ENCODE measurements at places on chromosomes 6 and 20.

DNA sequence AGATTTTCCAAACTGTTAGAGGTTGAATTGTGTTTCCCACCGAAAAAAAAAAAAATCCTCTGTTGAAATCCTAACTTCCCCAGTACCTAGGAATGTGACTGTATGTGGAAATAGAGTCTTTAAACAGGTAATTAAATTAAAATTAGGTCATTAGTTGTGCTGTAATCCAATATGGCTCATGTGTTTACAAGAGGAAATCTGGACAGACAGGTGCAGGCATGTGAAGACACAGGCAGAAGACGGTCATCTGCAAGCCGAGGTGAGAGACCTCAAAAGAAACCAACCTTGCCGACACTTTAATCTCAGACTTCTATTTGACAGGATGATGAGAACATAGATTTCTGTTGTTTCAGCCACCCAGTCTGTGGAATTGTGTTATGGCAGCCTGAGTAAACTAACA lies 28.6 kb upstream of the EZR start:
- DNase-seq: no peak

GRCh38 chr6:49054311-49054710 lies 408.7 kb downstream of the MMUT start:
- DNase-seq: no peak

GRCh38 chr6:112049996-112050395 lies 3.9 kb upstream of the CCN6 start:
- no peak for DNase-seq

GRCh38 chr6:119348096-119348747 lies 1.3 kb downstream of the MAN1A1 start:
- DNase-seq: peak; percentile 56

DNA sequence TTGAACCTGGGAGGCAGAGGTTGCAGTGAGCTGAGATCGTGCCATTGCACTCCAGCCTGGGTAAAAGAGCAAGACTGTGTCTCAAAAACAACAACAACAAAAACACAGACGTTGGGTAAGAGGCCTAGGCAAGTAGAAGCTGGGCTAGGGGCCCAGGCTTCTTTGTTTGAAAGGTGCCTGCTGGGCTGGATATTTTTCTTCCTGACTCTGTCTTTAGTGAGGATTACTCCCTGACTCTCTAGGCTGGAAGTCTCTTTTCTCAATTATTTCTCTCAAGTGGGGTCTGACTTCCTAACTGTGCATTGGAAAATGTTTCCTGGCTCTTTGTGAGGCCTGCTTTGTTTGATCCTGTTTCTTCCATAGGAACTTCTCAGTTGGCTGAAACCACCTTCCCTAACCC lies 76.5 kb upstream of the DTNBP1 start:
- no peak for DNase-seq

DNA sequence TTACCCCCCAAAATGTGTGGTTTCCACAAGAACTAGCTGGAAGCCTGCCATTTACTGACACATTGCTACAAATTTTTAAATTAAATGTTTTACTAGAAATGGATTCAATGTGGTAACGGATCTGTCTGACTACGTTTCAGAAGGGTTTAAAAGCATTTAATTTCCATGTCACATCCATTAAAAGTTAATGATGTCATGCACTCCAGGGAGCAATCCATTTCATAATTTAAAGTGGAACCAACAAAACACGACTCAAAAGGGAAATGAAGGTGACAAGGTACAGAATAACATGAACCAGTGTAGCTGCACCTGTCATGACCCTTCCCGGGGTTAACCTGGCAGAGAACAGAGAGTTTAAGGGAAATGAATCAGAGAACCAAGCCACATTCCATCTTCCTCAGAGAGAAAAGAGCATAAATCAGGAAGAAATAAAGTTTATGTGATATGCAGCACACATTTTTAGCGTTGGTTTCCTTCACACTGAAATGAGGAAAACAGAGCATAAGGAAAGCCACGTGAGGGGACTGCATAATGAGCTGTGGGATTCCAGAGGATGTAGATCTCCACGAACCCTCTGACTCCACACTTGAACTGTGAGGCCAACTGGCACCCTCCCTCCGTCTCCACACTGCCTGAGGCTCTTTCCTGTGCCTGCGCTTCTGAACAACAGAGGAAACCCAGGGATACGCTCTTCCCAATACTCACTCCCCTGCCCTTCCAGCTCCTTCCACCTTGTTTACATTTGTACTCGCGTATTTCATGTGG lies 170.3 kb upstream of the AHI1 start:
- DNase-seq: no peak

DNA sequence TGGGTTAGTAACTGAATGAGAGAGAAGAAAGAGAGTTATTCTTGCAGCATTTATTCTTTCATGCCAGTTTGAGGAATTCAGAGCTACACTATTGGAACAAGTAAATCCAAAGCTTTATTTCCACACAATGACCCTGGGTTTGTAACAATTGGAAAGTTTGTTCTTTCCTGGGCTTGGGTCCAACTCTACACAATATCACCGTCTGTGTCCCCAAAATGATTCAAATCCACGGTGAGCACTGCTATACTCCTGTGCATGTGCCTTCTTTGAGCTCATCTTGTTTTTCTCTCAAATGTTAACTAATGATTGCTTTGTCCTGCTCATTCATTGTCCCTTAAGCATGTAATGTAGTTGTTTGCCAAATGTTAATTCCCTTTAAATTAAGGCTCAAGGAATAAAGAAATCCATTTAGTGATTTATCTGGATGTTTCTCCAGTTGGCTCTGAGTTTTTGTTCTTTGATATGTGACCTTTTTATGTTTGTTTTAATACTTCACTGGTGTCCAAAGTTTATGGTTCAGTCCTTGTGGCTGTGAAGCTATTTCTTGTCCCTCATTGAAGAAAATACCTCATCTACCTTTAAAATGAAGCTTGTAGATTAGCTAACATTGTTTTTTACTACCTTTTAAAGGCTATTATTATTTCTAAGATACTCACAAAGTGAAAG lies 20.5 kb upstream of the CRISP3 start:
- no peak for DNase-seq

- DNase-seq: no peak
Measured at GRCh38 chr6:54695815-54696214, 150.8 kb upstream of the FAM83B start.

DNA sequence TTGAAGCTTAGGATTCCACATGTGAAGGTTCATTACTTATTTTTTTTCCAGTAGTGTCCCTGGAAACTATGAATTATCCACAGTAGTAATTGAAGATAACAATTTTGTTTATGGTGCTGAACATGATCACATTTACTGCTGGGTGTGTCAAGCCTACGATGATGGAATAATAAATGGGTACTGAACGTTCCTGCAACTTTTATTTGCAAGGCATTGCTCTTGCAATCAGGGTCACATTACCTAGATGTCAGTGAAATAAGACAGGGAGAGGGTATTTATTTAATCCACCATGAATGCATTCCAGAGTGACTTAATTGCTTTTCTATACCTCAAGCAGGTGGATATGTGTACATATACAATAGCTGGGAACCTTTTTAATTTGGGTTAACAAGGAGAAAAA lies 27.0 kb upstream of the MLIP start:
- no peak for DNase-seq

DNA sequence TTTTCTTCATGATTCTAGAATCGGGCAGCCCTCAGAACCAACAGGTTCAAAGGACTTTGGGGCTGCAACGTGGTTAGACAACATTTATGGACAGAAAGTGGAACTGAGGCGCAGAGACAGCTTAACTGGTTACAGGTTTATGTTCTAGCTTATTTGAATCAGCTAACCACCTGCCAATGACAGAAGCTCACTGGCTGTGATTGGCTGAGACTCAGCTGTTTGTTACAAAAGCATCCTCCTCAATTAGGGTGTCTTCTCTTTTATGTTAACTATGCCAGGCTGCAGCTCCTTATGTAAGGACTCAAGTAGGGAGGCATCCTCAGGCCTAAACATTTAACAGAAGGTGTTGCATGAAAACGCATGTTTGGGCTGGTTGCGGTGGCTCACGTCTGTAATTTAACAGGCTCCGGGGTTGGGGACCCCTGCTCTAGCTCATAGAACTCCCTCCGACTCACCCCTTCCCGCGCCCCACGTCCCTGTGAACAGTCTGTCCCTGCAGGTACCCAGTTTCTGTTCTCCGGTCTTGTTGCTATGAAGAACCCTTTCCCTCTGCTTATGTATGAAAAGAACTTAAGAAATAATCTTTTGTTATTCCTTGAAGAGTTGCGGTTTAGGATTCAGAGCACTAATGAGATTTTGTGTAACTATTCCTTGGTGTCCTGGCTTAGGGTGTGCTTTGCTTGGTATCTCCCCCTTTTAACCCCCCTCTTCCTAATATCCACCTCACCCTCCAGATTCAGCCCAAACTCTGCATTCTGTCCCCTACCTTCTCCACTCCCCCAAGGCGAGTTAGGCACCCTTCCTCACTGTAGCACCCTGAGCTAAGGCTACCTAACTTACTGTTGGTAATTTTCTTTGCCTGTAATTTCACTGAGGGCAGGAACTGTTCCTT lies 1.2 kb upstream of the TMEM181 start:
- no peak for DNase-seq

DNA sequence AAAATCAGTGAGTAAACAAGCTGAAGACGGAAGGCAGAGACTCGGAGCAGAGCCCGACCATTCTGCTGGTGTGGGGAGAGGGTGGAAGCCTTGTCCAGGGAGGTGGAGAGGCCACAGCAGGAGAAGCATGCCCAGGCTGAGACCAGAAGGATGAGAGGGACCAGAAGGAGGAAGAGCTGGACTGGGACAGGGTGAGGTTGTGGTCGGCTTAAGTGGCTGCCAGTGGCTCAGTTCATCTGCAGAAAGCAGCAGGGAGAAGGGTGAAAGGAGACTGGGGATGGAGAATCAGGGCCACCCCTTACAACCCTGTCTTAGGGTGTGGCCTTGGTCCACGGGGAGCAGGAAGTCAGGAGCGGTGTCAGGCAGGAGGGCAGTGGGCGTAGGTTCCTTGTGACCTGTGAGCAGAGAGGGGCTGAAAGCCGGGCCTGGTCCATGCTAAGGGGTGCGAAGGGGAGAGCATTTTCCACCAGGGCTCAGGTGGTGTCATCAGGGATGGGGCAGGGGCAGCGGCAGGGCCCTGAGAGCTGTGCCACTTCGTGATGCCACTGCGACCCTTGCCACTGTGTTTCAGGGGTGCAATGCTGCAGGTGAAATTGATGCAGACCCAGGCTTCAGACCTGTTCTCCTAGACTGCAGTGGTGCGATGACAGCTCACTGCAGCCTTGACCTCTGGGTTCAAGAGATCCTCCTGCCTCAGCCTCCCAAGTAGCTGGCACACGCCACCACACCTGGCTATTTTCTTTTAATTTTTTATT lies 81.1 kb downstream of the TTLL2 start:
- no peak for DNase-seq

GRCh38 chr6:31652925-31653724 lies 664 bp upstream of the BAG6 start:
- peak; percentile 92 for DNase-seq

- DNase-seq: peak; percentile 60
Measured at GRCh38 chr6:41707565-41708200, 27.7 kb downstream of the TFEB start.

- DNase-seq: peak; percentile 77
Measured at GRCh38 chr6:24936641-24937317, 1.0 kb upstream of the RIPOR2 start.

DNA sequence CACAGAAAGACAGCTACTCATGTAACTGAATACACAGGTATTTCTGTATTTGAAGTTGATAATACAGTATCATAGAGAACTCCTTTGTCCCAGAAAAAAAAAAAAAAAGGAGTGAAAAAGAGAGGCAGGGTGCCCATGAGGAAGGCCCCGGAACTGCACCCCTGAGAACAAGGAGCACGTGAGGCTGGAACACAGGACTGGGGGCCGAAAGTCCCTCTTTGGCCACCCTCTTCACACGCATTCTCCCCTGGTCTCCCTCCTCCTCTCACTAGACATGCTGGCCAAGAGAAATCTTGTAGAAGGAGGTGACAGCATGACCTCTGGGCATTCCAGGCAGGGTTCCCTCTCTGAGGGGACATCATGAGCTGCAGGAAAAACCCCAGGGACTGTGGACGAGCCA lies 62.7 kb upstream of the TRAF3IP2 start:
- no peak for DNase-seq

GRCh38 chr6:14023855-14024254 lies 93.7 kb upstream of the CD83 start:
- no peak for DNase-seq

DNA sequence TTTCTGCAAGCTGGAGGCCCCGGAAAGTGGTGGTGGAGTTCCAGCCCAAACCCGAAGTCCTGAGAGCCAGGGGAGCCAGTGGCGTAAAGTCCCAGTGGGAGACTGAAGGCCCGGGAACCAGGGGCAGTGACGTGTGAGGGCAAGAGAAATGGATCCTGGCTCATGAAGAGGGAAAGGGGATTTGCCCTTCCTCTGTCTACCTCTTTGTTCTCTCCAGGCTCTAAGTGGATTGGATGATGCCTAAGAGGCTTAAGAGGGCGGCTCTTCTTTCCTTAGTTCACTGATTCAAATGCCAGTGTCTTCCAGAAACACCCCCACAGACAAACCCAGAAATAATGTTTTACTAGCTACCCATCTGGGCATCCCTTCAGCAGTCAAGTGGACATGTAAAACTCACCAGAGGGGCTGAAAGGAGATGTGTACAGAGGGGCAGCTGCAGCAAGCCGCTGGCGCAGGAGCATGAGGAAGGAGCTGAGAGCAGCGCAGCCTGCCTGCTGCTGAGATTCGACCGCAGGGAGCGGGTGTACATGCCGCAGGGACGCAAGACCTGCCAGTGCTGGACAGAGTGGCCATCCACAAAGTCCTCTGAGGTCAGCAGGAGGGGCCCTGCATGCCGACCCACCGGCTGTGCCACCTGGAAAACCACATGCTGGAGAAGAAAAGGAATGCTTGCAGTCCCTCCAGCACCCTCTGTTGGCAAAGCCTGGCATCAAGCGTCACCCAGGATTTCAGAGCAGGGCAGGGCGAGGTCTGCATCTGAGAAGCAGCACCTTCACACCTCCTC lies 29.5 kb downstream of the CDYL start:
- peak; percentile 44 for DNase-seq

- no peak for DNase-seq
Measured at GRCh38 chr20:52481443-52481842, 289.9 kb upstream of the ZFP64 start.

DNA sequence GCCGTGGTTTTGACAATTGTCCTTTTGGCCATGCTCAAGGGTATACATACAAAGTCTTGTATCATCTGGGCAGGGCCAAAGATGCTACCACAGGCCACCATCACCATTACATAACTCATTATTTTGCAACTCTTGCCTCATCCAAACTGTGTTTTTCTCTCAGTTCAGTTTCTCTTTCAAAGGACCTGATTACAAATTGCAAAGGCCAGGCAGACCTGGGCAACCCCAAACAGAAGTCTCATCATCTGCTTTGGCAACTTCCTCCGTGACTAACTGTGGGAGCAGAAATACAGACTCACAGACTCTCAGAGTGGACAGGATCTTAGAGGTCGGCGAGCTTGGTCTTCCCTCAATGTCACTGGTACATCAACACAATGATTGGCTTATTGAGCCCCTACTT lies 117.8 kb upstream of the NEDD9 start:
- DNase-seq: no peak

GRCh38 chr6:144179237-144179636 lies 28.9 kb downstream of the STX11 start:
- peak; percentile 38 for DNase-seq
